NCI-H2081 treated with DMSO at 0.1 percent for 48 hours (cell line): ENCODE measurements at places on chromosomes 4 and X.

GRCh38 chrX:104084534-104085277 lies 8.7 kb upstream of the TMSB15C start:
- DNase-seq: no peak

DNA sequence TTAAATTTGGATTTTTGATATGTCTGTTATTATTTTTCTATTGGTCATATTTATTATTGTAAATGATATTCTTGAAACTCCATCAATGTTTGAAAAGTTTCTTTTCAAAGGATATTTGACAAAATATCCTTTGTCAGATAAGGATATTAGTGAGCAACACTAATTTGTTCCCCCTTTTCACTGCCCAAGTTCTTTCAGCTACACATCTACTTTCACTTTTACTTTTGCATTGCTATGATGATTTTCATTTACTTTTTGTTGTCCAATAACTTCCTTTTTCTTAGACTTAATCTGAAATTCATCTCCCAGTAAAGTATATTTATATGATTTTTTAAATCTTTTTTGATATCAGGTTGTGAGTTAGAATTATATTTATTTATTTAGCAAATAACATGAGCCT lies 542.3 kb upstream of the ADGRL3 start:
- DNase-seq: no peak

DNA sequence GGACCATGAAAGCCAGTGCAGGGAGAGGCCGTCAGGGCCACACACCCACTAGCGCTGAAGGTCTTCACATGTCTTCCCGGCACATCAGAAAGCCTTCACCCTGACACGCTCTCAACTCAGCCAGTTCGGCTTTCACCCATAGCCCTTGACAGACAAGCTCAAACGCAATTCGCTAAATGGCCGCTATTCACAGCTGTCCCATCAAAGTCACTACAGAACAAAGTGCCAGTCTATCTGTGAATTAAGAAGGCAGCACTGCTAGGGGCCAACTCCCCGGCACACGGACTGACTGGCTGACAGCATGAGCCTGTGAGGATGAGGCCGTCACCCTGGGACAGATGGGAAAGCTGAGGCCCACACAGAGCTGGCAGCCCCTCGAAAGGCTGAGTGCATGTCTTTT lies 45.7 kb downstream of the ACOX3 start:
- DNase-seq: no peak

GRCh38 chr4:56637791-56638190 lies 43.3 kb downstream of the HOPX start:
- no peak for DNase-seq

DNA sequence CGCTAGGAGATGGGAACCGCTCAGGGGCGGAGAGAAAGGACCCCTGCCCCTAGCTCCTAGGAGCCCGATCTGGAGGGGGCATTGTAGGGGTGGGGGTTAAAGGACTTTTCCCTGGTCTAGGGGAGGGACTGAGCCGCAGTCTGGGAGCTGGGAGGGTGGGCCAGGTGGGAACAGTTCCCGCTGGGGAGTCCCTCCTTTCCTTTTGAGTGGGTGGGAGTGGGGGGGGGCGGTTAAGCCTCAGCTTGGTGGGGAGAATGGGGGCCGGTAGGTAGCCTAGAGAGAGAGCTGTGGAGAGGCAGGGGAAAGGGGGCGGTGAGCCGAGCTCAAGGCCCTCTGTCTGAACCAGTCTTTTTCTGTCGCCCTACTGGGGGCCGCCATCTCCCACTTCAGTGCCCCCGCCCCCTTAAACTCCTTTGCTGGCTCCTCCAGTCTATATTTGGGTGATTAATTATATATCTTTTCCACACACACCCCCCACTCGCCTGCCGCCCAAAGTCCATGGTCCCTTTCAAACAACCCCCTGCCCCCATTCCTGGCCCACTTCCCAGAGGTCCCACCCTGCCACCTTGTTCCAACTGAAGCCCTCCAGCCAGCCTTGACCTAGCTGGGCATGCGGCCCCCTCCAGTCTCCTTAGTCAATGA lies 822 bp downstream of the ZNF275 start:
- no peak for DNase-seq

DNA sequence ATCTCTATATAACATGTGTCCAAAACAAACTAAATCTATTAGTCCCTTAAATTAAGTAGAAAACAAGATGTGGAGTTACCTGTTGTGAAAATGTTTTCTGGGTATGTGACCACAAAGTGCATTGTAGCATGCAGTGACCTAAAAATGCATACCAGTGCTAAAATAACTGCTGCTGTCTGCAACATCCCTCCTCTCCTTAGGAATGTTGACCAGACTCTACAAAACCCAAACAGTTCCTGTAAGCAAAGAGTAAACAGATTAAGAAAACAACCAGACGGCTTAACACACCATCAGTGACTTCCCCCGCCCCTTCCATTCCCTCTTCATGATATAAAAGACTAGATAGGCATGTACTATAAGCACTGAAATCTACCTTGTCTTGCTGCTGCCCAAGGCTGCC lies 15.8 kb upstream of the RAB33B start:
- DNase-seq: no peak
